ENCODE measurements at places on chromosomes 2 and 18. TPM values are rescaled to one million over a fixed set of nuclear protein-coding genes. Genes with fewer than 3 reads are reported as not detected.

DNA sequence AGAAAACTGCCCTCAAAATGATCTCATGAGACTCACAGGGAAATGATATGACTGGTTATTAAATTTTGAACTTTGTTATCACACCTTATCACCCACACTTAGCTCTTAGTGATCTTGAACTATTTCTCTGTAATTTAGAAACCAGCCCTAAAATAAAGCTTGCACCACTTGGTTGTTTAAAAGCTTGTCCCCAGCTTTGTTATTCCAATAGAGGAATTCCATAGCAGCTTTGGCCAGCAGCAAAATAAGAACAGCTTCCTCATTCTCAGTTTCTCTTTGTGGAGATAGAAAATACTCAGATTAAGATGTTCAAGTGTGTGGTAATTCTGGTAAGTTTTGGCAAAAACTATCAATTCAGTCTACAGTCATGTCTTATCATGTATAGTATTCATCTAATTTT lies 54.4 kb upstream of the CCDC68 start:
- DNase-seq = no peak

DNA sequence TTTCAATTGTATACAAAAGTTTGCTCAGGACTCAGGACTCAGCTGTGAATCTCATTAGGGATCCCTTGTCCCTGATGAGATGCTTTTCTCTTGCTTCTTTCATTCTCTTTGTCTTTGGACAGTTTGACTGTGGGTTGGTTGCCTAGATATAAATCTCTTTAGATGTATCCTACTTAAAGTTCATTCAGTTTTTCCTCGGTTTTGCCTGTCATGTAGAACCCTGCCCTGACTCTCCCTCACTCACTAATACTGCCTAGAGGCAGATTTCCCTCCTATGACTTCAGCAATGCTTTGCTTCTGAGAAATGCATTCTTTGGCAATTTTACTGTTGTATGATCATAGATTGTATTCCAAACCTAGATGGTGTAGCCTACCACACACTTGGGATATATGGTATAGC lies 421.4 kb upstream of the TCF4 start:
- no peak for DNase-seq

Gene NPPC
- 10.7 TPM for total RNA-seq

DNA sequence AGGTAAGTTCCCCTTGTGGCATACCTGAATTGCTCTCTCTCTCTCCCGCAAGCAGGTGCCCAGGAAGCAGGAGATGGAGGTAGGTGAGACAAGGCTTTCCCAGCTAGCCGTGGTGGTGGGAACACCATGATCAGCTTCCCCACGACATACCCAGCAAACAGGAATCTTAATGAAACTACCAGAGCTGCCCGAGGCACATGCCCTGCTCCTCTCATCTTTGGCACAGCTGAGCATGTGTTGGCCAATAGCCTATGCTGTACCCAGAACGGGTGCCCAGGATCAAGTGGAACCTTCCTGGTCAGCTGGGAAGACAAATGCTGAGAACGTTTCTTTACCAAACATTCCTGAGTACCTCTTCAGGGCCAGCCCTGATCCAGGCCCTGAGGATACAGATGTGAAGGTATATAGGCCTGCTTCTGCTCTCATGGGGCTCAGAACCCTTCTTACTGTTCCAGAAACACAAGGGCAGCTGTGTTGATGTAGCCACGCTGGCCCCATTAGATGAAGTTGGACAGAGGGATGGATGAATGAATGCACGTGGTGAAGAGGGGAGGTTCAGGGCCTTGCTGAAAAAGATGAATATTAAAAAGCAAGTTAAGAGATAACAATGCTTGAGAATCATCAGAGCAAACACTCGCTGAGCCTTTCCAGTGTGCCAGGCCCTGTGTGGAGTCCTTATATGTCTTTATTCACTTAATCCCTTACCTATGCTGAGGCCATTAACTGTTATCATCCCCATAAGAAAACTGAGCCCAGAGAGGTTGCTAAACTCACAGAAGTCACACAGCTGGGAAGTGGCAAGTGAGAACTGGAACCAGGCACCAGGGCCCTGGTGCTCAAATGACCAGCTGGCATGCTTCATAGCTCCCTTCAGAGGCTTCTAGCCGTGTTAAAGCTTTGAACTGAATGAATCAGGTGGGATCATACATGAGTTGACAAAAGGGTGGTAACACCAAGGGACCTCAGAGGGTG lies 68.8 kb upstream of the TMEM247 start:
- no peak for DNase-seq

- no peak for DNase-seq
Observed at GRCh38 chr2:174492963-174493431, 6.2 kb upstream of the GPR155 start.
